ENCODE measurements at places on chromosomes 2 and 18. TPM values are rescaled to one million over a fixed set of nuclear protein-coding genes. Genes with fewer than 3 reads are reported as not detected.

DNA sequence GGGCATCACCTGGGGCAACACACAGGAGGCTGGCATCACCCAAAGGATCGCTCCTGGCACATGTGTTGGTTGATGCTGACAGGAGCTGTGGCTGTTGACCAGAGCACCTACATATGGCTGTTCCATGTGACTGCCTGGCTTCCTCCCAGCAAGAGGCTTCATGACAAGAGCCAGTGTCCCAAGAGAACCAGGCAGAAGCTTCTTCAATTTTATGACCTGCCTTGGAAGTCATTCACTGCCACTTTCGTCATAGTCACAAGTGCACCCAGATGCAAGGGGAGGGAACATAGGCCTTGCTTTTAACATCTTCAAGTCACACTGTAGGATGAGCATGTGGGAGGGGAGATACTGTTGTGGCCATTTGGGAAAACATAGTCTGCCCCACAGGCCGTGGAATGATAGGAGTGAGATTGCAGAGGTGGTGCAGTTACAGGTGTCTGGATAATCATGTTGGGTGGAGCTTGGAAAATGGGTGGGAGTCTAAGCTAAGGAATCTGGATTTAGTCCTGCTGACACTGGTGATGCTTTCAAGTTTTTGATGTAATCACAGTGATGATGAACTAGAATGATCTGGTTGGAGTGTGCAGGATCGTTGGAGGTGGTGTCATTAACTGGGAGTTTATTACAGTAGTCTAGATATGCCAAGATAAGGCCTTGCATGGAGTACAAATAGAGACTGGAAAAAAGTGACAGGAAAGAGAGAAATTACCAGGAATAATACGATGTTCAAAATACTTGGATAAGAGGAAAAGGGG is 107.0 kb downstream of the RAPGEF4 start:
- no peak for DNase-seq

- DNase-seq: no peak
These were observed 468 bp downstream of the UXS1 start for GRCh38 chr2:106193690-106193976.

DNA sequence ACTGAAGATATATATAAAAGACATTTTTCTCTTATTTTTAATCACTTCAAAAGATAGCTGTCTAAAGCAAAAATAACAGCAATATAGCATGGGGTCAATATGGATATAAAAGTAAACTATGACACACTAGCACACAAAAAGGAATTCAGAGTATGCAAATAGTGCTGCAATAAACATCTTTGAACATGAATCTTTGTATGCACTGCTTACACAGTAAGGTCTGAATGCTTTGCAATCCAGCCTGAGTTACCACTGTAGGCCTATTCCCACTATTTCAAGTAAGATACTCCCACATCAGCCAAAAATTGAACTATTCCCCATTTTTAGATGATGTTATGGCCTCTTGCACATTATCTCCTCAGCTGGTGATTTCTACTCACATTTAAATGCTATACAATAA is 27.4 kb upstream of the ERCC3 start:
- no peak for DNase-seq

GRCh38 chr18:36095936-36096519 is 28.7 kb upstream of the RPRD1A start:
- peak; percentile 4 for DNase-seq

DNA sequence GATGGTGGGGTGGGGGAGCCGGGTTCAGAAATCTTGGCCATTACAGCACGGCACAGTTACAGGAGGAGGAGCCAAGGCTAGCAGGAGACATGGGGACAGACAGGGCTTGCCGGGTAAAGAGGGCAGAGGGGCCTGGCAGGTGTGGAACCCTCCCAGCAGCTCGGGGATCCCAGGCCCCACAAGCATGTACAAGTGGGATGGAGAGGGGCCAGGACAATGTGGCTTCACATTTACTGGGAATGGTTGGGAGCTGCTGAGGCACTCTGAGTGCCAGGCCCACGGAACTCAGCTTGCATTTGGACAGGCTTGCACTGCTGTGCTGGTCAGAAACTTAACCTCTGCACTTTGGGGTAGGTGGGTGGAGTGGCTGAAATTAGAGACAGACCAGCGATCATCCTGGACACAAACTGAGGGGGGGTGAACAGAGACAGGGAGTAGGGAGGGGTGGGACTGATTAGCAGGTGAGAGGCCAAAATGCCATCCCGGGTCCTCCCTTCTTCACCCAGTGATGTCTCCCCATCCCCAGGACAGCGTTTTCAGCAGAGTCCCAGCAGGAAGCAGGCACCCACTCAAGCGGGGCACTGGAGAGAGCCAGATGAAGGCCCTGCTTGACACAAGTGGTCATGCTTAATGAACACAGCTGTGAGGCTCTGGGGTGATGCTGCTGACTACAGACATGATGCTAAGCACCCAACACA is 9.6 kb downstream of the PER2 start:
- DNase-seq: no peak

Gene CRYGD
- total RNA-seq: not detected

Gene ALPP
- total RNA-seq: not detected

Measured in mucosa of descending colon (tissue), 3 donors.